ENCODE measurements at places on chromosomes 3 and 15. TPM values are rescaled to one million over a fixed set of nuclear protein-coding genes. Genes with fewer than 3 reads are reported as not detected.

Gene ARPIN
- total RNA-seq, result not detected

DNA sequence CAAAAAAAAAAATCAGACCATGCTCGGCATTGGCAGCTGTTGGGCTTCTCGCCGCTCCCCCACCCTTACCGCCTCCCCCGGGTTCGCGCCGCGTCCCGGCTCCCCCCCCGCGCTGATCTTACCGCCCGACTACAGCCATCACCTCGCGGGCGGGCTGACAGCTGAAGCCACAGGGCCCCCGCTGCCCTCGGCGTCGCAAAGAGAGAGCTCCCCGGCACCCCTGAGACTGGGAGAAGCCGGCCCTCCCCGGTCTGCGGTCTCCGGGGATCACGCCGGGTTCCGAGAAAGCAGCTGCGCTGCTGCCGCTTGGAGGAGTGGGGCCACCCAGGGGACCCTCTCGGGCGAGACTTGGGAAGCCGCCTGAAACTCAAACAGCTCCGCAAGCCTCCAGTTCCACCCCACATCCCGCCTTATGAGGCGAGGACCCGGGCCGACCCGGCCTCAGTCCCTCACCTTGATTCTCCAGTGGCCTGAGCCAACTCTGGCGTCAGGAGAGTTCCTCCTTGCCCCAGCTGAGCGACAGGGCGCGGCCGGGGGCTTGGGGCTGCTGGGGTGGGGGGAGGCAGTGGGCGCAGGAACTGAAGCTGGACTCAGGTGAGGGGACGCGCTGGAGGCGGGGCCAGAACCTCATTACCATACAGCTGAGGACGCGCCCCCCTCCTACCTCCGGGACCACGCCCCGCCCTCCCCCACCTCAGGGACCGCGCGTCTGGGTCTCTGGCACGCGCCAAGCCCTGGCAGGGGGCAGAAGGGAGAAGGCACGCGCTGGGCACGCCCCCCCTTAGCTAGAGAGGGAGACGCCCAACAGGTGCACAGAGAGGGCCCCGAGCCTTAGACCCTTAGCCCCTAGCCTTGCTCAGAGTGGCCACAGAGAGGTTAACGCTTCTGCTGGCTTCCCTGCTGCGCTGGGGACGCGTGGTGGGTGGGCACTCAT is 1.0 kb upstream of the DLL4 start:
- DNase-seq, result peak; percentile 24

DNA sequence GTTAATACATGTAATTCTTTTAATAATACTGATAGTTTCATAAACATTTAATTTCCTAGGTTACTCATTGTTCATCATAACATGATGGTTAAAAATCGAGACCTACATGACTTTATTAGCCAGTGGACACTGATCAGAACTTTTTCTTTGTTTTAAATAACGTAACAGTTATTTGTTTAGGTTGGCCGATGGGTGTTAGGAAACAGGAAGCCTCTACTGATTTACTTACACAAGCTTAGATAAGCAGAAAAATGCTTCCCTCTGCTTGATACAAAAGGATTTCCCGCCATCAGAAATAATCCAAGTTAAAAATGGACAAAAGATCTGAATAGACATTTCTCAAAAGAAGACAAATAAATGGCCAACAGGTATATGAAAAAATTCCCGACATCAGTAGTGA is 16.6 kb upstream of the APH1B start:
- no peak for DNase-seq

Gene GCSAM
- total RNA-seq, result 9.9 TPM

GRCh38 chr3:25573386-25574171 is 91.1 kb downstream of the TOP2B start:
- no peak for DNase-seq

Gene TMEM212
- not detected for total RNA-seq

DNA sequence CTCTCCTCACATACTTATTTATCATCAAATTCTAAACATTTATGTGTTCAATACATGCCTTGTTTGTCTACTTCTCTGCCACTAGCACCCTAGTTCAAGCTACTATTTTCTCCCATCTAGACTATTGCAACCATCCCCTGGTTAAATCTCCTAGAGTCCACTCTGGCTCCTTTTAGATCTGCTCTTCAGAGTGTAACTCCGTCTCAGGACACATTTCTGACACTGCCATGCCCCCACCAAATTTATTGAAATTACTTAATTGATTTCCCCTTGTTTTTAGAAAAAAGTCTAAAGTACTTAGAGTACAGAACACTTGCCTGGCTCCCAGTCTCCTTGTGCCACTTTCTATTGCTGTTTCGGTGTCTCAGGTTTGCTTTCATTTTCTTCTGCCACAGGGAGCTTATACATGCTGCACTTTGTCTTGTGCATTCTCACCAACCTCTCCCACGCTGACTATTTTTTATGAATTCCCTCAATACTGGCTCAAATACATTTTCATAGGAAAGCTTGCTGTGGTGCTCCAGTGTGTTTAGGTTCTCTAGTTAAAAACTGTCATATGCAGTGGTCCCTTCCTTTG is 792.3 kb downstream of the DIPK2A start:
- DNase-seq, result no peak

GRCh38 chr3:146903927-146904326 is 298.8 kb upstream of the PLSCR5 start:
- DNase-seq, result no peak

DNA sequence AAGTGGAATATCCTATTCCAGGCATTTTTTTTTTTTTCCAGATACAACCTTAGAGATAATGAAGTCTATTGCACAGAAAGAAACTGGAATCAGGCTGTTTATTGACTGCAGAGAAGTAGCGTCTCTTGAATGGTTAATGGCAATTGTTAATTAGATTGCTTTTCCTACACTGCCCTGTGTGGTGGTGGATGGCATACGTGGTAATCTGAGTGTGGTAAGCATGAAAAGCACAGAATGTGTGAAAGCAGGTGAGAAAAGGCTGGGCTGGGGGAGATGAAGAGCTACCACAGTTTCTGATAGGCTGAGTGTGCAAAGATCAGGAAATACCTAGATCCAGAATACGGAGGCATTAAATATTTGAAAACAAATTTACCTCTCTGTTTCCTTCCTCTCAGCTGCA is 486.3 kb upstream of the TBL1XR1 start:
- no peak for DNase-seq

- DNase-seq, result no peak
These were observed 28.9 kb upstream of the DCBLD2 start for GRCh38 chr3:98930413-98930812.

- DNase-seq, result no peak
These were observed 176.1 kb downstream of the KLF13 start for GRCh38 chr15:31502541-31503229.

Gene MED12L
- total RNA-seq, result 3.4 TPM

GRCh38 chr15:51561271-51561670 is 61.3 kb downstream of the DMXL2 start:
- no peak for DNase-seq

Gene MUC20
- total RNA-seq, result 0.65 TPM

- DNase-seq, result no peak
These were observed 2.8 kb downstream of the OCA2 start for GRCh38 chr15:28096411-28096669.

- no peak for DNase-seq
These were observed 268.8 kb downstream of the SLCO3A1 start for GRCh38 chr15:92122259-92122658.

Data from activated CD8-positive, alpha-beta T cell treated with anti-CD3 and anti-CD28 coated beads for 36 hours (primary cell).